ENCODE measurements at places on chromosomes 16 and 17.

GRCh38 chr16:65773301-65773874 is 593.1 kb upstream of the CDH5 start:
- no peak for DNase-seq

GRCh38 chr16:11306997-11307638 is 26.0 kb upstream of the PRM1 start:
- DNase-seq: no peak

GRCh38 chr17:17541640-17542001 is 45.4 kb upstream of the RASD1 start:
- no peak for DNase-seq

GRCh38 chr17:64202683-64203344 is 60.2 kb downstream of the TEX2 start:
- DNase-seq: peak; percentile 32

DNA sequence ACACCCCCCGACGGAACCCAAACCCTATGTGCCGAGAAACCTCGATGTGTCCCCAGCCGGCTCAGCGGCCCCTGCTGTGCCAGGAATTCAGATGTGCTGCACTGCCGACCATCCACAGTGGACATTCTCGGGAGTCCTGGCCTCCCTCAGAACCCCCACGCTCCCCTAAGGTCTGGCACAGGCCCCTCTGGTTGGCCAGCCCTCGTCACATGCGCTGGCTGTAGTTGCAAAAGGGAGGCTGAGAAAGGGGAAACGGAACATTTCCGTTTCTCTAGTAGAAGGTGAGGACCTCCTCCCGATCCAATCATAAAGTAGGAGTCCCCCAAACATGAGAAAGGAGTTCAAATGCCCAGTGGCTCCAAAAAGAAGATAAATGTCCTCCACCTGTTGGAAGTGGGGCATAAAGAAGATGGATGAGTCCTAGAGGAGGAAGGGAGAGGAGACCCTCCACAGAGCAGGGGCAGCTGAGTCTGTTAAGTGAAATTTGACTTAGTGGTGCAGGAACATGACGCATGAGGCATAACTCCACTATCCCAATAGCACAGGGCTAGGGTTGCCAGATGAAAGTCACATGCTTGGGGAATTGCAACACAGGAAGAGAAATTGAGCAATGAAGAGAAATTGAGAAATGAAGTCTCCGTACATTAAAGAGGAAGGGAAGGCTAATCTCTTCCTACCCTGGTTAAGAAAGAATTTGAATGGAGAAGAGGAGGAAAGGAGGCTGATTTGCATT is 49.3 kb upstream of the WSB1 start:
- no peak for DNase-seq

- DNase-seq: peak; percentile 49
These were observed at the start of gene LIMD2 for GRCh38 chr17:63699638-63700527. Gene LIMD2 (minus strand): TSS chr17:63700125. CDS start chr17:63699298, 827 bp downstream.

GRCh38 chr16:87662254-87663204 is 60.2 kb downstream of the JPH3 start:
- DNase-seq: no peak

GRCh38 chr17:78120971-78121800 is 7.4 kb downstream of the TMC6 start:
- no peak for DNase-seq

GRCh38 chr16:23175651-23176050 is 6.9 kb upstream of the SCNN1G start:
- DNase-seq: no peak

- DNase-seq: no peak
These were observed 97.8 kb upstream of the MAF start for GRCh38 chr16:79698341-79698753.

- peak; percentile 86 for DNase-seq
These were observed at the start of gene SPATA20 for GRCh38 chr17:50547035-50547735. Gene SPATA20 (plus strand): TSS chr17:50547174. CDS start chr17:50547209, 35 bp downstream.

GRCh38 chr17:76405967-76406647 is 21.7 kb downstream of the SPHK1 start:
- DNase-seq: no peak

DNA sequence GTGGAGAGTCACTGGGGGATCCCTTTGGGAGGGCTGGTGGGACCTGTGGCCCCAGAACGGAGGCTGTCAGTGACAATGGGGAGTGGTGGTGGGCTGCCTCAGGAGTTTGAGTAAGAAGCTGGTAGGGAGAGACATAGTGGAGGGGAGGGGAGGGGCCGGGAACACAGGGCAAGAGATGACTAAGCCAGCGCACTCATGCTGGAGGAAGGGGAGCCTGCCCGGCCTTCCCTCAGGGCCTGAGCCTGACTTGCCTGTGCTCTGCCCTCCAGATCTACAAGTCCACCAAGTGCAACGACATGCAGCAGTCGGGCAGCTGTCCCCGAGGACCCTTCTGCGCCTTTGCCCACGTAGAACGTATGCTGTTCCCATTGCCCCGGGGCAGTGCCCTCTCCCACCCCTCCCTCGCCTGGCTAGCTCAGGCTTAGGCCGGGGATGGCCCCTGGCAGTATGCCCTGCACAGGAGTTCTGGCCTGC is 29.3 kb downstream of the UNC13D start:
- DNase-seq: peak; percentile 53

DNA sequence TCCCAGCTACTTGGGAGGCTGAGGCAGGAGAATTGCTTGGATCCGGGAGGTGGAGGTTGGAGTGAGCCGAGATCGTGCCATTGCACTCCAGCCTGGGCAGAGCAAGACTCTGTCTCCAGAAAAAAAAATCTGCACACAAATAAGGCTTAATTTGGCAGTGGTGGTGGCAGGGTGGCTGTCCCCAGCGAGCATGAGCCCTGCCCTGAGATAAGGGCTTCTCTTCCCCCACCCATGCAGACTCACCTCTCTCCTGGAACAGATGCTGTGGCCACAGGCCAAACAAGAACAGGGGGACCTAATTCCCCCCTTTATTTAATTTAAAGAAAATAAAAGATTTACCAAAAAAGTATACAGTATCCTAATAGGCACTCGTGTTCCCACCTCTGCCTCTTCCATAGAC is 157.2 kb downstream of the RAB11FIP4 start:
- DNase-seq: no peak

DNA sequence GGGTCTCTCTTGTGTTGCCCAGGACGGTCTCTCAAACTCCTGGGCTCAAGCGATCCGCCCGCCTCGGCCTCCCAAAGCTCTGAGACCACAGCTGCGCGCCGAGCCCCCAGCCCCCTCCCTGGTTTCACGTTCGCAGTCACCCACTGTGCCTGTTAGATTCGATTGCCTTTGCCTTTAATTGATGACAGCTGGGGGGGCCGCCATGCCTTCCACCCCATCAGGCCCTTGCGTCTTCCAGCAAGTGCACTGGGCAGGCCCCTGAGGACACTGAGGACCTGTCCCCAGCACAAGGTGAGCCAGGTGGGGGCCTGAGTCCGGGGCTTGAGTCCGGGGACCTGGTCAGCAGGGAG is 3.3 kb downstream of the IGFALS start:
- no peak for DNase-seq

GRCh38 chr17:7745748-7746470 is 28.4 kb downstream of the DNAH2 start:
- peak; percentile 87 for DNase-seq

- DNase-seq: no peak
These were observed 3.3 kb downstream of the STX4 start for GRCh38 chr16:31036691-31037090.

- DNase-seq: no peak
These were observed 139.1 kb downstream of the SOX9 start for GRCh38 chr17:72259922-72260321.

- no peak for DNase-seq
These were observed 14.5 kb downstream of the CD2BP2 start for GRCh38 chr16:30340621-30341020.

DNA sequence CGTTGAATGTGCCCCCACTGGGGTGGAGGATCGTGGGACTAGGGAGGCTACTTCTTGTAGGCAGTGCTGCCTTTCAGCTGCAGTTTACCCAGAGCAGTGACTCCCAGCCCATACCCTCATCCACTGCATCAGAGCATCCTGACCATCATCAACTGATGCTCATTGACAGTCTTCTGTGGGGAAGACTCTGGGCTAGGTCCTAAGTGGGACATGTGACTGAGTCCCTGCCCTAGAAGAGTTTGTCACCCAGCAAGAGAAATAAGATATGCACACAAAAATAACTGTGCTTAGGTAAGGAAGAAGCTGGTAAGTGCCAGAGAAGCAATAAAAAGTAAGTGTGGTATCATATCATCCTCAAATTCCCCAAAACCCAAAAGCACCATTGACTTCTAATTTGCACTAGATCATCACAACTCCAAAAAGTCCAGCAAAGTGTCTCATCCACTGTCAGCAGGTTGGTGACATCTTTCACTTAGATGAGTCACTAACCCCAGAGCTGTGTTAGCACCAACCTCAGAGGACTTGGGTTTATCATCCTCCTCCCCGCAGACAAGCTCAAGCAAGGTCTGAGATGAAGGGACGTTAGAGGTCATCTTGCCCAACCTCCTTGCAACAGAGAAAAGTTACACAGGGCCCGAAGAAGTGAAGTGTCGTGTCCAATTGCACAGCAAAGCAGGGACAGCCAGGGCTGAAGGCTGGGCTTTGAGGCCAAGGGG is 99.0 kb downstream of the CCDC182 start:
- DNase-seq: no peak

GRCh38 chr17:52604105-52604504 is 445.6 kb upstream of the CA10 start:
- no peak for DNase-seq

GRCh38 chr17:47980541-47980940 is 9.6 kb downstream of the CDK5RAP3 start:
- DNase-seq: no peak

GRCh38 chr16:79181419-79181818 is 419.1 kb downstream of the MAF start:
- DNase-seq: no peak

DNA sequence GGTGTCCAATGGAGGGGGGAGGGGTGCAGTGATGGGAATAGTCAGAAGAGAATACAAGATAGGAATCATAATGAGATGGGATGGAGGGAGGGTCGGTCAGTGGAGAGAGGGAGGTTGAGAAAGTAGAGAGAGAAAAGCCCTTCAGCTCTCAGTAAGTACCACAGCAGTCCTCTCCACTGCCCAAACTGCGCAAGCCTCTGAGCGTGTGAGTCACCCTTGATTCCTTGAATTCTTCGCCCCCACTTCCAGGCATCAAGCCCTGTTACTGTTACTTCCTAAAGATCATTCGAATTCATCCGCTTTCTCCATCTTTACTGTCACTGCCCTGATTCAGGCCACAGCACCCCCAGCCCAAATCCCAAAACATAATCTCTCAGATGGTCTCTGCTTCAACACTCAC is 2.5 kb downstream of the GUCY2D start:
- DNase-seq: no peak

GRCh38 chr16:50068550-50068949 is 2.8 kb downstream of the HEATR3 start:
- DNase-seq: no peak

GRCh38 chr16:49280105-49280741 is 1.4 kb downstream of the CBLN1 start:
- no peak for DNase-seq

- no peak for DNase-seq
These were observed 787.3 kb upstream of the RBFOX1 start for GRCh38 chr16:6545329-6545728.

DNA sequence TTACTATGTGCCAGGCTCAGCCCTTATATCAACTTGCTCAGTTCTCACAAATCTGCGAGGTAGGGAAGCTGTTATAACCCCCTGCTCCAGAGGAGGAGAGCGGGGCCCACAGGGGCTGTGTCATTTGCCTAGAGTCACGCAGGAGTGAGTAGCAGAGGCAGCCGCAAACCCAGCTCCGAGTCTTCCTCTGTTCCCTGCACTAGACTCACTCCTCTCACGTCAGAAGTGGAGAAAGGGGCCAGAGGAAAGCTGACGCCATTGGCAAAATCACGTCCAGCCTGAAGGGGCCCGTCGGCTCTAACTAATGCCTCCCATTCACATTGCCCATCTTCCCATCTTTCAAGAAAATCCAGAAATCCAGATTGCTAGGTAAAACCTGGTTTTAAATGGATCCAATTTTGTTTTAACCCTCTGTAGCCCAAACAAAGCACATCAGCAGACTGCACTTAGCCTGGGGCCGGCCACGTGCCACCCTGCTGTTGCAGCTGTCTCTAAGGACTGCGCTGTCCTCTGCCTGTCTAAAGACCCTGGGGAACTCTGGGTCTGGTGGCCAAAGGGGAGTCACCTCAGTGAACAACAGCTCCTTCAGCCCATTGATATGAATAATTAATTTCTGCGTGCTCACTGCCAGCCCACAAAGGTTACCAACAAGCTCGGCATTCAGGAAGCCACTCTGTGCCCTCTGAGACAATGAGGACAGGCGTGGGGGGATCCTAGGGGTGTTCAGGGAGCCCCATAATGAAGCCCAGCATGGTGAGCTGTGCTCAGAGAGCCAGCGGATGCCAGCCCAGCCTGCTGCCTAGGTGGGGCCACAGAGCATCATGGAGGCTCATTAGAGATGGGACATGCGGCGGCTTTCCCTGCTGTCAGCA is 36.7 kb upstream of the ABR start:
- no peak for DNase-seq

GRCh38 chr17:31674305-31674704 is 184.7 kb downstream of the COPRS start:
- DNase-seq: no peak

DNA sequence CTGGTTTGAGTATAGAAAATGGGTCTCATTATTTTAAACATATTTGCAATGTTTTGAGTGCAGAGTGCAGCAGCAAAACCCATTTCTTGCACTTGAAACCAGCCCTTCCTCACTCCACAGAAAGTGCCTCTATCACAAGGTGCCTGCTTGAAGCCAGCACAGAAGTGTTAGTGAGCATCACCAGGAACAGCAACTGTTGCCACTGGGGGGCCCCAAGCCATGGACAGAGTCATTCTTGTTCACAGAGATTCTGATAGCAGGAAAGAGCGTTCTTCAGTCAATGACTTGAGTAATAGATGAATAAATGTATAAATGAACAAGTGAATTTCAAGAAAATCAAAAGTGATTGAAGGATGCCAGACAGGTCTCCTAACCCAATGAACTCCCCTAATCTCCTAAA is 45.6 kb downstream of the CHD9NB start:
- no peak for DNase-seq

- DNase-seq: no peak
These were observed 39.9 kb downstream of the WSCD1 start for GRCh38 chr17:6110088-6110487.

- DNase-seq: no peak
These were observed 701 bp upstream of the DPEP2 start for GRCh38 chr16:67999985-68000384.

GRCh38 chr17:18191967-18192366 is 8.3 kb downstream of the ALKBH5 start:
- no peak for DNase-seq
